ENCODE measurements at places on chromosomes 12 and 14.

DNA sequence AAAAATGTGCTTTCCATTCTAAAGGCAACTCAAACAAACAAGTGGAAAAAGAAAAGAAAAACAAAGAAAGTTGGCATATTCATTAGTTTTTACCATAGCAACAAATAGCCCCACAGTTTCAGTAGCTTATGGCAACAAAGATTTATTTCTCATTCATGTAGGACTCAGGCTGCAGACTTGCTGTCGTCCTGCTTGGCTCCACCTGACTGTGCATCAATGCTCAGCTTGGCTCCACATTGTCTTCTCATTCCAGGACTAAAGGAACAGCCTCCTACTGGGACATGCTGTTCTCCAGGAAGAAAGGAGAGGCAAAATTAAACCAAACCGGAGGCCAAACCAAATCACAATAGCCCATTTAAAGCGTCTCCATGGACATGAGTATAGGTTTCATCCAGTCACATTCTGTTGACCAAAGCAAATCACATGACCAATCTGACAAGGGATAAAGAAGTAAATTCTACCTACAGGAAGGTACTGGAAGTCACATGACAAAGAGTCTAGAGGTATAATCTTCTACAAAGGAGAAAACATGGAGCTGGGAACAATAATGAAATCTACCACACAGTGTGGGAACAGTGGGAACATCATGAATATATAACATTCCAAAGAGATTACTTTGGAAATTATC, 222.5 kb downstream of the PIK3C2G start:
- no peaks in the 10 kb centered on the region for H3K27me3 ChIP-seq
- no peak overlapping the region for H3K4me3 ChIP-seq
- peaks cover 6% of the 10 kb centered on the region for H3K4me1 ChIP-seq
- no peaks in the 10 kb centered on the region for H3K36me3 ChIP-seq

GRCh38 chr14:102138961-102139285, 774 bp upstream of the WDR20 start:
- peak overlapping the region; percentile 82 for H3K4me3 ChIP-seq
- H3K27me3 ChIP-seq = no peaks in the 10 kb centered on the region
- no peak for DNase-seq
- H3K27ac ChIP-seq = peak overlapping the region; percentile 28
- H3K36me3 ChIP-seq = no peaks in the 10 kb centered on the region
- no peaks in the 10 kb centered on the region for H3K4me1 ChIP-seq

DNA sequence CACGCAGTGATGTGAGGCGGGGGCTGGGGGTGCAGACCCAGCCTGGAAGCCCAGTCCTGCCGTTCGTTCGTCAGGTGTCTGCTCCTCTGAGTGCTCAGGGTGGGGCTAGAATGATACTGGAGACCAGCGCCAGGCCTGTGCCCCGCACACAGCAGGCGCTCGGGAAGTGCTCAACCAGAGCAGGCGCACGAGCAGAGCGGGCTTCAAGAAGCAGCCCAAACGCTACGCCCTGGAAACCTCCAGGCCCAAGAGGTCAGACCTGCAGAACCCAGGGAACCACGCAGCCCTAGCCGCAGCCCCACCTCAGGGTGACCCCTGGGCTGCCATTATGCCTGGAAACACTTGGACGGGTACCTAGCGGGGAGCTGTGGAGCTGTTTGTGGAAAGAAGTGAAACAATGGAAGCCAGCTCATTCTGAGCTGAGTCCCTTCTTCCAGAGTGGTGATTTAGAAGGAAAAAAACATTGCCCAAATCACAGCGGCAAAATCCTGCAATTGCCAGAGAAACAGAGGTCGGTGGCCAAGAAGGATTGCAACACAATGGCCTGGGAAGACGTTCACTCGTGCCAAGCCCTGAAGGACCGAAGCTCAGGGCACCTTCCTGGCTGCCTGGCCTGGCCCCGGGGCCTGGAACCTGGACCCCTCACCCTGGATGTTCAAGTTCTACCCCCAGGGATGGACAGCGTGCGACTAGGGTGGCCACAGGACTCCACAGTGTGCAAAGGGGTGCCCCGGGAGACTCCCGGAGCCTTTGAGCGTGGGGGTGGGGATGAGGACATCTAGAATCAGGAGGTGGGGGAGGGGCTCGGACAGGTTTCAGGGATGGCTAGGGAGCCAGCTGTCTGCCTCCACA, 40.4 kb upstream of the DIO3 start:
- no peaks in the 10 kb centered on the region for H3K4me1 ChIP-seq
- H3K27ac ChIP-seq = no peak overlapping the region
- no peaks in the 10 kb centered on the region for H3K36me3 ChIP-seq
- H3K27me3 ChIP-seq = no peaks in the 10 kb centered on the region
- H3K4me3 ChIP-seq = no peak overlapping the region

GRCh38 chr14:74979029-74979428, 23.6 kb upstream of the PGF start:
- H3K36me3 ChIP-seq = no peaks in the 10 kb centered on the region
- no peak overlapping the region for H3K4me3 ChIP-seq
- H3K27me3 ChIP-seq = no peaks in the 10 kb centered on the region
- H3K4me1 ChIP-seq = peaks cover 10% of the 10 kb centered on the region
- DNase-seq = no peak

- no peaks in the 10 kb centered on the region for H3K36me3 ChIP-seq
- no peak for DNase-seq
- H3K4me1 ChIP-seq = peaks cover 17% of the 10 kb centered on the region
- no peaks in the 10 kb centered on the region for H3K27me3 ChIP-seq
- H3K4me3 ChIP-seq = no peak overlapping the region
- H3K27ac ChIP-seq = no peak overlapping the region
These were observed 5.2 kb downstream of the GPR132 start for GRCh38 chr14:105059925-105060565.

DNA sequence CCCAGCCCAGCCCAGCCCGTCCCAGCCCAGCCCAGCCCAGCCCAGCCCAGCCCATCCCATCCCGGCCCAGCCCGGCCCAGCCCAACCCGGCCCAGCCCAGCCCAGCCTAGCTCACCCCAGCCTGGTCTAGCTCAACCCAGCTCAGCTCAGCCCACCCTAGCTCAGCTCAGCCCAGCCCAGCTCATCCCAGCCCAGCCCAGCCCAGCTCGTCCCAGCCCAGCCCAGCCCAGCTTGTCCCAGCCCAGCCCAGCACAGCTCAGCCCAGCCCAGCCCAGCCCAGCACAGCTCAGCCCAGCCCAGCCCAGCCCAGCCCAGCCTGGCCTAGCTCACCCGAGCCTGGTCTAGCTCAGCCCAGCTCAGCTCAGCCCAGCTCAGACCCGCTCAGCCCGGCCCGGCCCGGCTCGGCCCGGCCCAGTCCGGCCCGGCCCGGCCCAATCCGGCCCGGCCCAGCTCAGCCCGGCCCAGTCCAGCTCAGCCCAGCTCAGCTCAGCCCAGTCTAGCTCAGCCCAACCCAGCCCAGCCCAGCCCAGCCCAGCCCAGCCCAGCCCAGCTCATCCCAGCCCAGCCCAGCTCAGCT, 184.7 kb downstream of the TMEM121 start:
- no peaks in the 10 kb centered on the region for H3K27me3 ChIP-seq
- DNase-seq = no peak
- no peak overlapping the region for H3K4me3 ChIP-seq
- no peak overlapping the region for H3K27ac ChIP-seq
- no peaks in the 10 kb centered on the region for H3K4me1 ChIP-seq

- no peak overlapping the region for H3K27ac ChIP-seq
- no peaks in the 10 kb centered on the region for H3K4me1 ChIP-seq
- H3K36me3 ChIP-seq = no peaks in the 10 kb centered on the region
- no peak overlapping the region for H3K4me3 ChIP-seq
- H3K27me3 ChIP-seq = no peaks in the 10 kb centered on the region
These were observed 31.7 kb upstream of the GPRC5A start for GRCh38 chr12:12859690-12860089.

- H3K4me1 ChIP-seq = peaks cover 60% of the 10 kb centered on the region
- H3K27ac ChIP-seq = peak overlapping the region; percentile 85
- H3K4me3 ChIP-seq = no peak overlapping the region
- peaks cover 50% of the 10 kb centered on the region for H3K36me3 ChIP-seq
These were observed 40.5 kb downstream of the LIMA1 start for GRCh38 chr12:50242751-50243191.

- no peak overlapping the region for H3K27ac ChIP-seq
- H3K36me3 ChIP-seq = no peaks in the 10 kb centered on the region
- no peaks in the 10 kb centered on the region for H3K27me3 ChIP-seq
- H3K4me3 ChIP-seq = no peak overlapping the region
These were observed 80.4 kb upstream of the EEA1 start for GRCh38 chr12:93009533-93009932.

- no peaks in the 10 kb centered on the region for H3K36me3 ChIP-seq
- H3K4me1 ChIP-seq = no peaks in the 10 kb centered on the region
These were observed 47.4 kb downstream of the RTN1 start for GRCh38 chr14:59823179-59823578.

DNA sequence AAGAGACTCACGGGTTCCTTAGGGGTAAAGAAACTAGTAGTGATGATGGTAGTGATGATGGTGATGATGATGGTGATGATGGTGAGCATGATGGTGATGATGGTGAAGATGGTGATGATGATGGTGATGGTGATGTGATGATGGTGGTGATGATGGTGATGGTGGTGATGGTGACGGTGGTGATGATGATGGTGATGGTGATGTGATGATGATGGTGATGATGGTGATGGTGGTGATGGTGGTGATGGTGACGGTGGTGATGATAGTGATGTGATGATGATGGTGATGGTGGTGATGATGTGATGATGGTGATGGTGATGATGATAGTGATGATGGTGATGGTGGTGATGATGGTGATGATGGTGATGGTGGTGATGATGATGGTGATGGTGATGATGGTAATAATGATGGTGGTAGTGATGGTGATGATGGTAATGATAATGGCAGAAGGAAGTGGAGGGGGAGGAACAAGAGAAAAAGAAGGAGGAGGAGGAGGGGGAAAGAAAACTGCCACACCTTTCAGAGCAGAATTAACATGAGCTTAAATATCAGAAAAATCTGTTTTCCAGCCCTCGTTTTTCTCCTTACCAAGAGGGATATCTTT, 85.5 kb downstream of the FZD10 start:
- no peaks in the 10 kb centered on the region for H3K36me3 ChIP-seq
- no peak overlapping the region for H3K27ac ChIP-seq
- no peak overlapping the region for H3K4me3 ChIP-seq
